Lower lobe of right lung (tissue), 2 donors: ENCODE measurements at places on chromosomes 7 and 10. TPM values are rescaled to one million over a fixed set of nuclear protein-coding genes. Genes with fewer than 3 reads are reported as not detected.

The EBF3 gene
- total RNA-seq = 0.53 TPM

The CTAGE4 gene
- total RNA-seq = 8.5 TPM

The SP4 gene
- total RNA-seq = 9.7 TPM

The TUBAL3 gene
- not detected for total RNA-seq

The PAXIP1 gene
- 9.5 TPM for total RNA-seq

The GIMAP5 gene
- 31.9 TPM for total RNA-seq

The FFAR4 gene
- total RNA-seq = 13.7 TPM

The OR6B1 gene
- not detected for total RNA-seq

The OR2A7 gene
- total RNA-seq = 12.1 TPM

The CCL24 gene
- 4.1 TPM for total RNA-seq

The SPDYE11 gene
- total RNA-seq = not detected

The UNCX gene
- not detected for total RNA-seq

The TMEM236 gene
- 5.9 TPM for total RNA-seq

The PI4K2A gene
- total RNA-seq = 29.7 TPM

The PAPOLB gene
- 0.24 TPM for total RNA-seq

The TAX1BP1 gene
- total RNA-seq = 128 TPM

The DNAH11 gene
- 8.9 TPM for total RNA-seq

The ELAPOR2 gene
- total RNA-seq = 90.8 TPM

The EFCAB10 gene
- 6.0 TPM for total RNA-seq

The FAM171A1 gene
- 14.0 TPM for total RNA-seq

The GIMAP4 gene
- 95.7 TPM for total RNA-seq

The SUN3 gene
- not detected for total RNA-seq

The MYO3A gene
- total RNA-seq = 0.44 TPM

The KIAA1549 gene
- 5.3 TPM for total RNA-seq

The MALRD1 gene
- total RNA-seq = 6.0 TPM

The HDAC9 gene
- 14.3 TPM for total RNA-seq

The AGK gene
- total RNA-seq = 19.8 TPM

The SORCS3 gene
- total RNA-seq = not detected

The DYNC1I1 gene
- total RNA-seq = 1.3 TPM

The OPALIN gene
- total RNA-seq = not detected

The ATOH7 gene
- not detected for total RNA-seq

The ITPRID1 gene
- 0.59 TPM for total RNA-seq

The C10orf90 gene
- not detected for total RNA-seq

The CARD11 gene
- 5.7 TPM for total RNA-seq

The CUBN gene
- 2.2 TPM for total RNA-seq

The CDHR3 gene
- total RNA-seq = 28.7 TPM

The TAS2R41 gene
- total RNA-seq = not detected

The RPEL1 gene
- total RNA-seq = 0.30 TPM

The STARD3NL gene
- 49.8 TPM for total RNA-seq

The CFAP46 gene
- 9.0 TPM for total RNA-seq

The DNAJB6 gene
- total RNA-seq = 103 TPM

The GNG11 gene
- 23.2 TPM for total RNA-seq

The ATG9B gene
- 0.38 TPM for total RNA-seq

The CLEC2L gene
- not detected for total RNA-seq

The NRG3 gene
- 2.6 TPM for total RNA-seq

The WDR86 gene
- total RNA-seq = 4.4 TPM
